ENCODE measurements at places on chromosomes 2 and 18.

- DNase-seq: no peak
These were observed 1.2 kb downstream of the ACMSD start for GRCh38 chr2:134839649-134840048.

DNA sequence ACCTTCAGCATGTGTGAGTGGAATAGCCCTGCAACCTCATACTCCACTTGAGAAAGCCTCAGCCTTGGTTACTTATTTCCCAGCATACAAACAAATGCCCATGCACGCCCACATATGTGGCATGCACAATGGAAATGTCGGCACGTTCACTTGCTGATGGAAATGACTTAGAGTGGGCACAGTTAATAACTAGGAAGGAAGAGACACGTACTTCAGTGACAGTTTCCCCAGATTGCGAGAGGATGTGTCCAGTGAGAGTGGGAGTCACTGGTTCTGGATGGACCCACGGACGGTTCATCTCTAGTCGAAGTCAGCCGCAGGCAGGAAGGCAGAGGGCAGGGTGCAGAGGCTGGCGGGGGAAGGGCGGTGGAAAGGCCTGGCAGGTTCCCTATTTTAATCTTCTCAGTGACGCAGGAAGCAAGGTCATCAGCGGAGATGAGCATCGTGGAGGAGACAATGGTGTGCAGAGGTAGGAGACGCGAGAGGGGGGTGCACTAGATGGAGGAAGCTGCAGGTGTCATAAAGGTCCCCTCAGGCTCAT is 350.7 kb upstream of the MYT1L start:
- DNase-seq: no peak

DNA sequence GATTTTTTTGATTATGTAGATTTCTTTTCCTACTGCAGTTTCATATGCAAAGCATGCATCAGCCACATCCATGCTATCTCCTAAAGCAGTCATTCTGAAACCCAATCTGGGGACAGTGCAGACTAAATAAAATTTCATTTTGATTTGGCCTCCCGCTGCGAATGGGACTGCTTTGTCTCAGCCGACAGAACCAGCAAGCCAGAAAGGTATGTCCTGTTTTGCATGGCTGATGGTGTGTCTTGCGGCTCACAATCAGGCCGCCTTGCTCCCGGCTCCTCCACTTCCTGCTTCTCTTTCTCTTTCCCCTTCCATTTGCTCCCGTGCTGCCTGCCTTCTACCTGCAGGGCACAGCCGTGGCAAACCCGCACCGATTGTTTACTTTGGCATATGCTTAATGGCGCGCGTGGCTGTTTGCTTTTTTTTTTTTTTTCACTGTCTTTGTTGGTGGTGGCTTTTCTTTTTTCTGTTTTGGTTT is 419.6 kb upstream of the POU3F3 start:
- no peak for DNase-seq

DNA sequence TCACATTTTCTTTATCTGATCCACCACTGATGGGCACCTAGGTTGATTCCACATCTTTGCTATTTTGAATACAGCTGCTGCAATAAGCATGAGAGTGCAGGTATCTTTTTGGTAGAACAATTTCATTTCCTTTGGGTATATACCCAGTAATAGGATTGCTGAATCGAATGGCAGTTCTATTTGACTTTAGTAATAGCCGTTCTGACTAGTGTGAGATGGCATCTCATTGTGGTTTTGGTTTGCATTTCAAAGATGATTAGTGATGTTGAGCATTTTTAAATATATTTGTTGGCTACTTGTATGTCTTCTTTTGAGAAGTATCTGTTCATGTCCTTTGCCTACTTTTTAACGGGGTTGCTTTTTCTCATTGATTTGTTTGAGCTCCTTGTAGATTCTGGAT is 72.3 kb downstream of the CCDC138 start:
- peak; percentile 26 for DNase-seq

DNA sequence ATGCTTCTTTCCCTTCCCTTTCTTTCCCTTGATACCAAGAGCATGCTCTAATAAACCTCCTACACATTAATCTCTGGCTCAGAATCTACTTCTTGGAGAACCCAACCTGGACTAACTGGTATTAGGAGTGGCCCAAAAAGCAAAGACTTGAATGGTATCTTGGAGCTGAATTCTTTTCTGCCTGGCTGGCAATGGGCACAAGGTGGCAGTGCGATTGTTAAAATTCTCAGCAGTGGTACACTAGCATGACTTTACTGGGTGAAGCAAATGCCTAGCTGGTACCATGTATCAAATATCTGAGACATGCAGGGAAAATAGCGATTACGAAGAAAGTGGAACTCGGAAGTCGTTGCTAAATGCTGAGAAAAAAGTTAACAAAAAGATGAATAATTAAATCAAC is 376.1 kb downstream of the XIRP2 start:
- no peak for DNase-seq

DNA sequence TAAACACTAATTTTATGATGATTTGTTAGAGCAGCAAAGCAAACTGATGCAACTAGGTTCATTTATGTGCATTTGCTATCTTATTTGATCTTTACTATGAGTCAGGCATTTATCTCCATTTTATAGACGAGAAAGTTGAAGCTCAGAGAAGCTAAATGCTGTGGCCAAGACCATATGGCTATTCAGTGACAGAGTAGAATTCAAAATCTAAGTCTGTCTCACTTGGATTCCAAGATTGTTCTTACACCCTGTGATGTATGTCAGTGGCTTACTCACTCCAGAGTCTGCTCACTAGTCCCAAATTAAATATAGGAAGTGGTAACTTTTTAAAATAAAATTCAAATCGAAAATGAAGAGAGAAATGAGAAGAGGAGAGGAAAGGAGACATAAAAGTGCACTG is 114.0 kb upstream of the DDX18 start:
- DNase-seq: no peak

- DNase-seq: no peak
These were observed 788 bp downstream of the ARMC9 start for GRCh38 chr2:231199219-231199618.

DNA sequence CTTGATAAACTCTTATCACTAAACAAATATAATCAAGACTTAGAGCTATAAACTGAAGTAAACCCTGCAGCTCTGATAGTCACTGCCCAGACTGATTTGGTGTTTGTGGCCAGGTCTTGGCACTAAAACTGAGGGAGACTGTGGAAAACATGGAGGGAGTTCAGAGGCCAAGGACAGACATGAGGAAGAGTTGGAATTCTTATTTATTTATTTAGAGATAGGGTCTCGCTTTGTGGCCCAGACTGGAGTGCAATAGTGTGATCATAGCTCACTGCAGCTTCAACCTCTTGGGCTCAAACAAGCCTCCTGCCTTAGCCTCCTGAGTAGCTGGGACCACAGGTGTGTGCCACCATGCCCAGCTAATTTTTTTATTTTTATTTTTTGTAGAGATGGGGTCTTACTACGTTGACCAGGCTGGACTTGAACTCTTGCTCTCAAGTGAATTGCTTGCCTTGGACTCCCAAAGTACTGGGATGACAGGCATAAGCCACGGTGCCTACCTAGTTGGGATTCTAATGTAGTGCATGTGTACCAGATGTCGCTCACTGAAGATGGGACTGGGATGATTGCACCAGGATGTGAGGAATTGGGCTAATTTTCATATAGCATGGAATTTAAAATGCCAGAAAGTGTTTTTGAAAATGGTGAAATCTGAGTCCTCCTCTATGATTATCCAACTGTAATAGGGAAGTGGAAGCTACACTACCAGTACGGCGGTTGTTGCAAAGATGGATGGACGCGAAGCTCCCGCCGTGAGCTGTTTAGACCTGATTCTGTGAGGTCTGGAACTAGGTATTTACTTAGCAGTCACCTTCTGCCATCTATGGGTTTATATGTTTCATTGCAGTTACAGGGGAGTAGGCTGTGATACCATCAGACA is 52.7 kb upstream of the CTLA4 start:
- DNase-seq: no peak

DNA sequence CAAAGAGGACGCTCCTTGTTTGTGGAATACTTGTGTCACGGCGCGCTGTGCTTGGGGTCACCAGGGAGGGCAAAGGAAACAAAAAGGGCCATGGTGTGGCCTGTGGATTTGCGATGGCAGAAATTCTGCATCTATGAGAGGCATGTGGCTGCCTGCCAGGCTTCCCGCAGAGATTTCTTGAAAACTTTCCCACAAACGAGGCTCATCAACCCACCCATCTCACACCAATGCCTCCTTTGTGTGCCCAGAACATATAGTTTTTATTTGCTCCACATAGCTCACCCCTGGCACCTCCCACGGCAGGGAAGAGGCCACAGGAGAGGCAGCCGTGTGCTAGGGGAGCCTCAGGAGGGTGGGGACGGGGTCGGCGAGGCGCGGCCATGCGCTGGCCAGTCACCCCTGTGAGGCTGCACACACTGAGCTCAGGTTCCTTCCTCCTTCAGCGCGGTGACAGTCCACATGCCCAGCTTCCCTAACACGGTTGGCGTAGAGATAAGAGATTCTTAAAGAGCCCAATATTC is 100.3 kb downstream of the MBP start:
- no peak for DNase-seq

DNA sequence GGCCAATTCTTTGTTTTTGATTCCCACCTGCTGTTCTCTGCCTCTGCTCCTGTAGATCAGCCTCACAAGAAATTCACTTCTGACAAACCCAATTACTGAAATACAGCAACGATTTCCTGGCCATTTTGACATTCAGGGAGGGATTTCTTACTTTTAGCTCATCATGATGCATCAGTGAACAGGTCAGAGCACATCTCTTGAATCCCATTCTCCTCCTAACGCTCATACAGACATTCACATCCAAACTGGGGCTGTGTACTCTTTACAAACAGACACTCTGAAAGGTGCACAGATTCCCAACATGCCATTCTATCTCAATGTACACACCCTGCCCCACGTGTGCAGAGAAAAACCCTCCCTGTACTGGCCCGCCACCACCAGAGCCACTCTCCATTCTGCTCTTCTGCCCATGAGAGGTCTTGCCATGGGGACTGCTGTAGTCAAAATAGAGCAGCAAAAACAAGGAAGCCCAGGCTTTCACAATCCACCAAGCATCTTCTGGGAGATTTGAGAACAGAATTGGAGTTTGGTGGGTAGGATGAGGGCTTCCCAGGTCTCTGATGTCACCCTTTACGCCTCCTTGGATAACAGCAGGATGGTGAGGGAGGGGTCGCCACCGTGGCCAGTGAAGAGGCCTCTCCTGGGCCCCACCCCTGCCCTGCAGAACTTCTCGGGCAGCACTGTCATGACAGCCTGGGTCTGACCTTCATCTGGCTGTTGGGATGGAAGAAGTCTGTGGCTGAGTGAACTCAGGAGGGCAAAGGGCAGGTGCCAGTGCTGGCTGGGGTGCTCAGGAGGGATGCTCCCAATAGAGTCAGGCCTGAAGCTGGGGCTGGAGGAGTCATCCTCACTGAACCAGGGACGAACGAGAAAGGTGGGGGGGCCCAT is 41.9 kb upstream of the ZFP36L2 start:
- no peak for DNase-seq

DNA sequence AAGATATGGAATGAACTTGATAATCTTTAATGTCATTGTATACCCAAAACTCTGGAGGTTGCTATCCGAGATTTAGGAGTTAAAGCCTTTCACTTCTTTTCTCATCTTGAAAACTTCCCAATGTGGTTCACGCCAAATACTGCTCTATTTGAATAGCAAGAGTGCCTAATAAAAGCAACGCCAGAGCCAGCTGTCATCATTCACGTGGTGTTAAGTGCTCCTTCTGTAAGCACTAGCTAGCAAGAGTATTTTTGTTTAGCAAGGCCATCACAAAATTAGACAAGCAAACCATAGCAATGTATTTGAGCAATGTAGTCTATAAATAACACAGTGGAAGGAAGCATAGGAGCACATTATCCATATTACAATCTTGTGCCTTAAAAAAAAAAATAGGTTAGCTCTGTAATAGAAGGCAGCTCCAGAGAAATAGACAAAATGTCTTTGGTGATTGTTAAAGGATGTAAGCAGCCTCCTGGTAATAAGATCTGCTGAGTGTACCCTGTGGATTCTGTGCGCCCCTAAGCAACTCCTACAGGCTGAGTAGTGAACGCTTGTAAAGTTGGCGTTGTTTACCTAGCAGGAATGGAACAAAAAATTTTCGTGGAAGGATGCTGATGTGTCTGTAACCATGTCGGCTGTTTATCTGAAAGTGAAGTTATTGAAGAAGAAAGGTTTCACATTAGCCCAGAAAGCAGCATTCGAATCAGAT is 518.0 kb downstream of the CNTNAP5 start:
- DNase-seq: no peak

- DNase-seq: no peak
These were observed 6.7 kb downstream of the INO80C start for GRCh38 chr18:35490894-35491699.

- DNase-seq: no peak
These were observed 34.1 kb upstream of the SP3 start for GRCh38 chr2:173999272-173999671.

GRCh38 chr18:58438958-58439300 is 190.0 kb downstream of the ALPK2 start:
- DNase-seq: no peak

DNA sequence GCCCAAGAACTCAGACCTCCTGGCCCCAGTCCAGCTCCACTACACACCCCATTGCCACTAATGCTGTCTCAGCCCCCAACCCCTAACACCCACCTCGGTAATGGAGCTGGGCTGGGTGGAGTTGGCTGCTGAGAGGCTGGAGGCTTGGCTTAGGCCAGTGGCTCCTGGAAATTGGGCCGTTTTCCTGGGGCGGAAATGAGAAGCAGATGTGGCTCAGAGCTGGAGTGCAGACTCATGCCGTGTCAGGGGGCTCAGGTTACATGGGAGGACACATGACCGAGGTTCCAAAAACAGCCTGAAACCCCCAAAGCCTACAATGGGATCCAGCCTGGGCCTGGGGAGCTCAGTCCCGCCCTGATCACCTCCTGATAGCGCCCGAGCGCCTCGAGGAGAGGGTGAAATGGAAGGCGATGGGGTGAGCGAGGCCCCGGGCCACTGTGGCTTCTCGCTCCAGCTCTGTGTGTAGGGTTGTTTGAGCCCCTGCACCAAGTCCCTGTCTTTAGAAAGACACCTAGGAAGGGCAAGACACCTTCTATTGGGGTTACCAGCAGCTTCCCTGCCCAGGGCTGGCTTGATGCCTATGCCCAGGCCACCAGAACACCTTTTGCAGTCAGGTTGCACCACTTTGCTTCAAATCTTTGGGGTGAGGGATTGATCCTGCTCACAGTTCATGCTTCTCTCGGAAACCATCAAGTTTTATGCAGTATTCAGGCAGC is 175.7 kb upstream of the HAAO start:
- DNase-seq: no peak

DNA sequence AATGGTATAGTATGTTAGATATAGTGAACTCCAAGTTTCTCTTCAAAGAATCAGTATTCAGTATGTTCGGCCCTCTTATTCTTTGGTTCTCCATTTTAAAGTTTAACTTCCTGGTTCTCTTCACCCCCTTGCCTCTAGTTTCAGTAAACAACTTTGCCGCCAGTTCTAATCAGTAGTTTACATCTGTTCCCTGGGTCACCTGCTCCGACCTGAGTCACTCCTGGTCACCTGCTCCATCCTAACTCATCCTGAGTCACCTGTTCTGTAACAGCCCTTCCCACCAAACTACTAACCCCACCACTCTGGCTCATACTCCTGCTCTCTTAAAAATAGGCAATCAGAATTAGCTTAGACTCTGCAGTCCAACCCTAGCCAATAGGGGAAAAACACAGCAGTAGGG is 23.7 kb upstream of the TEX51 start:
- DNase-seq: no peak

Data from non-pigmented ciliary epithelial cell (primary cell).